ENCODE measurements at places on chromosomes 4 and X.
A peak's percentile ranks its signal among the peaks of the same experiment; 100 is the strongest.

GRCh38 chr4:169266661-169267060 lies 4.1 kb downstream of the SH3RF1 start:
- no peak for DNase-seq

- DNase-seq = no peak
Measured at GRCh38 chrX:41335198-41335957, 1.4 kb downstream of the DDX3X start.

GRCh38 chr4:111945014-111945413 lies 200.2 kb upstream of the FAM241A start:
- DNase-seq = no peak

DNA sequence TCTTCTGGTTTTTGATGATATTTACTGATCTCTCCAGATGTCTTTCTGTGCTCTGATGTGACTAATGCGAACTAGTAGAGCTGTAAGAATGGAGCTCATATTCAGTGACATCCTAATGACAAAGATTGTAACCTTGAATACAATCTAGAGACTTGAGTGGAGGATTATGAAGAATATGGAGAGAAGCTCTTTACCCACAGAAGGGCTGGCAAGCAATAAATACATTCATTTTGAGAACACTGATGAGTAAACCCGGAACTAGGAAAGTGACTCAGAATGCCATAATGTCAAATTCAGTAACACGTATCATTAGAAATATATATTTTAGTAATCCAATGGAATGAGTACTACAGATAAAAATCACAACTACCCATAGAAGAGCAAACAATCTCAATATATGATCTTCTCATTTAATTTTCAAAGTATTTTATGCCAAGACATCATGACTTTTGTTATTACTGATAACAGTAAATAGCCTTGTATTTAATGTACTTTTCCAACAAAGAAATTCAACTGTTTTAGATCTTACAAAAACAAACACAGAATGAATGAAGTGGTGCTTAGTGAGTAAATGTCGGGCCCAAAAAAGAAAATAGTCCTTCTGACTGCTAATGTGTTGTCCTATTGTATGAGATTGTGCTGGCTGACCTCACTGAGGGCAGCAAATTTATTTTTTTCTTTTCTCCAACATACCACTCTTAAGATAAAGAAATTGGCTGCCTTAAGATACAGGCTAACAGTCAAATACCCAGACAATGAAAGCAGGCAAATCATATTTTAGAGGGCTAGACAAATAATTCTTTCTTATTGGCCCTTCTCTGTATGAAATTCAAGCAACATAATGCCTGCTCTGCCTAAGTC lies 49.2 kb upstream of the HDAC8 start:
- no peak for DNase-seq

GRCh38 chr4:138452826-138453225 lies 210.7 kb upstream of the SLC7A11 start:
- no peak for DNase-seq

- no peak for DNase-seq
Measured at GRCh38 chr4:105859233-105859632, 36.0 kb upstream of the NPNT start.

DNA sequence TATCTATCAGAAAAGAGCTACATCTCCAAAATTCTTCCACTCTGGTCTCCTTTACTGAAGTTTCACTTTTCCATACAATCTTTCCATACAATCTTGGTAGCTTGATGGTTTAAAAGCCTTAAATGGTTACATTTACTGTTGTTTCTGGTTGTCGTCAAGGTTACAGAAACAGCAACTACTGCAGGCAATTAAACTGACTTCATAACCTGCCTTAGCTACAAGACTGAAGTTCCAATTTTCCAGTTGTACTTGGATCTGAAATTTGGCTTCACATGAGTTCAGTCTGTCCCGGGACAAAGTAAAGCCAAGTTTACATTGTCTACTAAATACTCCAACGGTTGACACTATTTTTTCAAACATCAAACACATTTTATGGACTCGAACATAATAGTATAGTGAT lies 326.4 kb downstream of the ANKRD50 start:
- DNase-seq = no peak

- DNase-seq = peak; percentile 62
Measured at GRCh38 chr4:25862411-25863346, at the start of gene SEL1L3. SEL1L3 (minus strand) TSS chr4:25862988; CDS start chr4:25862836, 152 bp downstream.

GRCh38 chrX:89053223-89053622 lies 306.2 kb downstream of the CPXCR1 start:
- DNase-seq = no peak

DNA sequence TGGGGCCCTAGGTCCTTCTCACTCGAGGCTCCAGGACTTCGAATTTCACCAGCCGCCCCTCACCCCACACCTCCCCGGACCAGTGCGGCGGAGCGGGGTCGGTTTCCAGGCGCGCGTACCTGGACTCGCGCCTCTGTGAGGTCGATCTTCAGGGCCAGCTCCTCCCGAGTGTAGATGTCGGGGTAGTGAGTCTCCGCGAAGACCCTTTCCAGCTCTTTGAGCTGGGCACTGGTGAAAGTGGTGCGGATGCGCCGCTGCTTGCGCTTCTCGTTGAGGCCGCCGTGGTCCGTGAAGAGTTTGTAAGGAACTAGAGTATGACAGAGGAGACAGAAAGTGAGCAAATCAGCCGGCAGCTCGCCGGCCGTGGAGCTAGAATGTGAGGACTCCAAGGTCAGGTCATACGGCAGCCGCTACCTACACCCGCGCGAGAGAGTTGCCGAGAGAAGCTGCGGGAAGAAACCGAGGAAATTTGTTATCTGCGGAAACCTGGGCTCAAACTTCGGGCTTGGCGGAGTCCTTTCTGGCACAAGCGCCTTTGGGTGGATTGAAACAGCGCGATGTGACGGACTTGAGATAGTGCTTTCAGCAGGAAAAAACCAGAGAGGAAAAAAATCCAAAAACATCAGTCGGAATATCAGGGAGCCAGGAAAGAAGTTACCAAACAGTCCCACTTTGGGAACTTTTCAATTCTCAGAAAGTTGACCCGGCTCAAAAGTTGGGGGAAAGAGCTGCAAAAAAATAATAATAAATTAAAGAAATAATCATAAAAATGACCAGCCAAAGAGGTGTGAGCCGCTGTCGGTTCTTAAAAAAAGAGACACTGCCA lies 1.1 kb downstream of the PHOX2B start:
- no peak for DNase-seq

DNA sequence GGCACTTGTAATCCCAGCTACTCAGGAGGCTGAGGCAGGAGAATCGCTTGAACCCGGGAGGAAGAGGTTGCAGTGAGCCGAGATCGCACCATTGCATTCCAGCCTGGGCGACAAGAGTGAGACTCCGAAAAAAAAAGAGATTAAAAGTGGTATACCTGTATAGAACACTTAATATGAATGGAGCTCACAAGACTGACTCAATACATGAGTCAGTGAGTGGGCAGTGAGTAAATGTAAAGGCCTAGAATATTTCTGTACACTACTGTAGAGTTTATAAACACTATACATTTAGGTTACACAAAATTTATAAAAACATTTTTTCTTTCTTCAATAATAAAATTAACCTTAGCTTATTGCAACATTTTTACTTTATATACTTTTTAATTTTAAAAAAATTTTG lies 93.8 kb downstream of the CENPC start:
- no peak for DNase-seq

GRCh38 chr4:182918044-182918607 lies 940 bp upstream of the DCTD start:
- DNase-seq = no peak

DNA sequence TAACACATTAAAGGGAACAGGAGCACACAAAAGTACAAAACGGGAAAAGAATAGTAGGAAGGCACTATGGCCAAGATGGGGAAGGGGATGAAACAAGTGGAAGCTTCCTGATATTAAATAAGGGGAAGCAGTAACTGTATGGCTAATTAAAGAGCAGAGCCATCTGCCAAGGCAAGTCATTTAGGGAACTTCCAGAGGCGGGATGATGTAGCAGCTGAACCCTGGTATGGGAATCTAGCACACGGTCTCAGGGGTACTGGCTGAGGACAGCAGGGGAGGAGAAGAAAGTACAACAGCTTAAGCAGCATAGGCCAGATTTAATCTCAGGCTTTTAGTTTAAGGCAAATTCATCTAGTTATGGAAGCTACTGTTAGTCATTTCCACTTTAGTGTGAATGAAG lies 59.1 kb downstream of the IGFBP7 start:
- no peak for DNase-seq

DNA sequence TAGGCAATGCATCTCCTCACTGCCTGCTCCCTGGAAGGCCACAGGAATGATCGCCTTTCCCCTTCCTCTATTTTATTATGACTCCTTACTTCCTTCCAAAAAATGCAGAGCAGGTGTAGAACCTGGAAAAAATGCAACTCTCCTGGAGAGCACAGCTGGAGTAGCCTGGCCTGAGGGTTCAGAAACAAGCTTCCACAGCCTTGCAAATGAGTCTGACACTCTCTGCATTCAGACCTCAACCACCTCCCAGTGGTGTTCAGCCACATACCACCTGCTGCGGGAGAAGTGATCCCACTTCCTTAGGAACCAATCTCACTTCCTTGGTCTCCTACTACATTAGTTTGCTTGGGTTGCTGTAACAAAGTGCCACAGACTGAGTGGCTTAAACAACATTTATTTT lies 368.1 kb upstream of the NOCT start:
- no peak for DNase-seq

DNA sequence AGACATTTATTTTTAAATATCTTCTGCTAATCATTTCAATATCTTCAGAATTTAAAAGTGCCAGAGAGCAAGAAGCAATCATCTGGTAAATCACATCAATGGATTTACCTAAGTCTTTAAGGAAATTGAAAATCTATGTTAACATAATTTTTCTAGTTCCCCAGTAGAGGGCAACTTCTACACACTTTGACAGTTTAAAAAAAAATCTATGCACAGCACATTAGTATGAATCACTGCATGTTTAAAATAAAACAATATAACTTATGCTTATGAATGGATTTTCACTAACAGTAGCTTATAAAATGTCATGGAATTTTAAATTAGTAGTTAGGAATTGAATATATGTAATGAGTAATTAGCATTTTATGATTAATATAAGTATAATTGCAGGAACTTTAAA lies 126.5 kb downstream of the REELD1 start:
- DNase-seq = no peak

DNA sequence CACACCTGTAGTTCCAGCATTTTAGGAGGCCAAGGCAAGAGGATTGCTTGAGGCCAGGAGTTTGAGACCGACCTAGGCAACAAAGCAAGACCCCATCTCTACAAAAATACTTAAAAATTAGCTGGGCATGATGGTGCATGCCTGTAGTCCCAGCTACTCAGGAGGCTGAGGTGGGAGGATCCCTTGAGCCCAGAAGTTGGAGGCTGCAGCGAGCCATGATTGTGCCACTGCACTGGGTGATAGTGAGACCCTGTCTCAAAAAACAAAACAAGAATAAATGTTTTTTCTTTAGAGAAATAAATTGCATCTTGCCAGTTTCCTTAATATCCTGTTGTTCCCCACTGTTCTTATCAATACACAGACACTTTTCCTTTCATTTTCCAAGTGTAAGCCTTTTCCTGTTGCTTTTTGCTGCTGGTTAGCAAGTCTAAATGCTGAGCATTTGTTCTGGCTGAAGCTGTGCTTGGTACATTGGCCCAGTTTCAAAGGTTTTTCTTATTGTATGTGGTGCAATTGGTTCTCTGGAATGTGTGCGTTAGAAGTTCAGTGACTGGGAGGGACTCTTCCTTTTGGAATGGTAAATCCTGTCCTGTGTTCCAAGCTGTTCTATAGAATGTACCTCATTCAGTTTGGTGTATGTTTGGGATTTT lies 98.2 kb downstream of the AFF1 start:
- DNase-seq = no peak

DNA sequence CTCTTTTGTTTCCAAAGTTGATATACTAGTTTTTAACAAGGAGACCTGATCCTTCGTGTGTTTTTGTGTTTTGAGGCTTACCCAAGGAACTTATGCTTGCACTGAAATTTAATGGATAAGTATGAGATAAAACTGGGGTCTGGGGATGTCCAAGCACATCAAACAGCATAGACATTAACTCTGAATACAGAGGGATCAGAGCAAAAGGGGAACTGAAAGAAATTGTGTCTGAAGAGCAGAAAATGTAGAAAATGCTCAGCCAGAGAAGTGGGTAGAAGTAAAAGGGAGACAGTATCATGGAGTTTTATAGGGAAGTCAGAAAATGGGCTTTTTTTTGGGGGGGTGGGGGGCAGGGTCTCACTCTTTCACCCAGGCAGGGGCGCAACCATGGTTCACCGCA lies 695.4 kb downstream of the ARAP2 start:
- DNase-seq = no peak

- peak; percentile 3 for DNase-seq
Measured at GRCh38 chrX:41559235-41560052, 112.3 kb downstream of the NYX start.

DNA sequence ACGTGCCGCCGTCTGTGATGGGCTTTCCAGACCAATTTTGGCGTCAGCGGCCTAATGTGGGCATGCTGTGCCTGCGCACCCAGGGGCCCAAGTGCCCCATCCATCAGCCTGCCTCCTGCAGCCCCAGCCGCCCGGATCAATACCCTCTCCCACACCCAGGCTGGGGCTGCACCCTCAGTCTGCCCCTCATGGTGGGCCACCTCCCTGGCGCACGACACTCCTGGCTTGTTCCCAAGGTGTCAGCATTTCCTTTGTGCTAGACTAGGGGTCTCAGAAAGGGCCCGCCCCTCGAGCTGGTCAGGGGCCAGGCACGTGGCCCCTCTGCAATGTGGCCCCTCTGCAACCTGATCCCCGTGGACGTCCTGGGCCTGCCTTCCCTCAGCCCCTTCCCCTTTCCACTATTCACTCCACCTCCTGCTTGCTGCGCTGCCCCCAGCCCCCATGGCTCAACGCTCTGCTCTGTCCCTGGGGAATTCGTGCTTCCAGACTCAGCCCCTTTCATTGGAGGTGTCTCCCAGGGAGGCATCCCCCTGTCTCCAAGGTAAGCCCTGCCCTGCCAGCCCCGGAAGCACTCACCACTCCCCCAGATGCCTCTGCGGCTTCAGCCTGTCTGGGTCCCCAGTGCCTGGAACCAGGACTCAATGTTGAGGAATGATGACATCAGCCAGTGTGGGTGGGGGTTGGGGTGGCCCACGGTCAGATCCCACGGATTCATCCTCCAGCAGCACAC lies 130.8 kb downstream of the HMX1 start:
- no peak for DNase-seq

- no peak for DNase-seq
Measured at GRCh38 chr4:69639542-69639941, at the start of gene UGT2A2. UGT2A2 (minus strand) TSS chr4:69639642; CDS start chr4:69639640, 2 bp downstream.

GRCh38 chr4:143071351-143071750 lies 113.4 kb upstream of the USP38 start:
- no peak for DNase-seq

DNA sequence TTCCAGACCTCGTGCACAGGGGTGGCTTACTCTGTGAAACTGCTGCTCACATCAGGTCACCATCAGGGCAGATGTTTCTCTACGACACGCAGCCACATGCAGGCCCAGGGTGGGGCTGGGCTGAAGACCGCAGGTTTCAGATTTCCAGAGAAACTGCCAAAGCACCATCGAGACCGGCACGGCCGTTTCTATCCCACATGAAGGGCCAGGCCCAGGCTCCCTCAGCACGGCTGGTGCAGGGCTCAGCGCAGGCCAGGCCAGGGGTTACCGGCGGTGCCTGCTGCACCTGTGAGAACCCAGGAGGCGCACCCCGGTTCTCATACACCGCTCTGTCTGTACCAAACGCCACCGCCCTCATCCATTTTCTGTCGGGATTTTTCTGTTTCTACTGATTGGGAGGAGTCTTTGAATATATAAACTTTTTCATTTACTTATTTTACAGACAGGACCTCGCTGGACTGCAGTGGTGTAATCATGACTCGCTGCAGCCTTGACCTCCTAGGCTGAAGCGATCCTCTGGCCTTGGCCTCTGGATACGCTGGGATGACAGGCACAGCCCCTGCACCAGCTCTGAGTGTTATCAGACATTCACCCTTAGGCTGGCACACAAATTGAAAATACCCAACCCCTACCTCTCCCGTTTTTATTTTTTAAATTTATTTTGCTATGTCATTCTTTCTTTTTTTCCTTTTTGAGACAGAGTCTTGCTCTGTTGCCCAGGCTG lies 17.1 kb downstream of the CTBP1 start:
- no peak for DNase-seq
